ENCODE measurements at places on chromosomes 11 and 22. TPM values are rescaled to one million over a fixed set of nuclear protein-coding genes. Genes with fewer than 3 reads are reported as not detected.

DNA sequence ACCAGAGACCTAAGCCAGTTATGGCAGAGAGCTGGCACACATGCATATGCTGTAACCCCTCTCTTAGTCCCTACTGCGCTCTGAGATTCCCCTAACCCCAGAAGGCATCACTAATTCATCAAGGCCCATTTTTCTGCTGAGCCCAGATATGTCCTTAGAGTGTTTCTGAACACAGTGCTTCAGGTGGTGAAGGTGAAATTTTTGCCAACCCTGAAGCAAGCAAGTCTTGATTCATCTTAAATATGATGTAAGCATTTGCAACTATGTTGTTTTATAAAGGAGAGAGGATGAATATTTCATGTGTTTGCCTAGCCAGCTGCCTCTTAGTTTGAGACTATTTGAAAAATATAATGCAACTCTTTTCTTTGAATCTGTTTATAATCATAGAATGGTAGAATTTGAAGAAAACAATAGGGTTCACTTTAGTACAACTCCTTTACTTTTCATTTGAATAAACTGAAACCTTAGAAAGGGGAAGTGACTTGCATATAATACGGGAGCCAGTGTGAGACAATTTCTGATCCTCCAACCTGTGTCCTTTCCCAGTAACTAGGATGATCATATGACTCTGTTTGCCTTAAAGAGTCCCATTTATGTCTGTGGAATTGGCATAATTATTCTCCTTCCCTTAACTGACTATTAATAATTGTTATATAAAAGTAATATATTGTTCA, 194.3 kb upstream of the MTNR1B start:
- DNase-seq, result no peak

Gene GGA1
- 81.5 TPM for total RNA-seq

GRCh38 chr11:2805388-2806056, 80.1 kb downstream of the CDKN1C start:
- no peak for DNase-seq

Gene B4GALNT4
- total RNA-seq, result 2.7 TPM

Gene CATSPER1
- 0.49 TPM for total RNA-seq
